T1000 (cell line): ENCODE measurements at places on chromosomes 2 and 18.
A peak's percentile ranks its signal among the peaks of the same experiment; 100 is the strongest.

GRCh38 chr2:44120428-44120827 lies 48.2 kb upstream of the PPM1B start:
- DNase-seq = no peak

DNA sequence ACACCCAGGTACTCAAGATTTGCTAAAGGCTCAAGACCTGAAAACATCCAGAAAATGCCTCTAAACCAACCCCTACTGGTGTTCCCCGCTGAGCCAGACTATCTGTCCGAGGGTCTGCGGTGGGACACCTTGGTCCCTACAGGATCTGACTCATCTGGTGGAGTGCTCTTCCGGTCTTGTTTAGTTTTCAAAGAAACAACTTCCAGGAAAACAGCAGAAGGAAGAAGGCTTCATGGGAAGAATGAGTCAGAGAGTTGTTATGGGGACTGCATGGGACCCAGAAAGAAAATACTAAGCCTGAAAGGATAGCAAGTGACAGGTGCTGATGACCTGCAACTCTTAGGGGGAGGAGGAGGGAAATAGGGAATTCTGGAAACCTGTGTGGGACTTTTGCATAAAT lies 41.3 kb downstream of the ZFP36L2 start:
- DNase-seq = no peak

GRCh38 chr2:162365392-162365791 lies 21.5 kb downstream of the GCA start:
- DNase-seq = no peak

DNA sequence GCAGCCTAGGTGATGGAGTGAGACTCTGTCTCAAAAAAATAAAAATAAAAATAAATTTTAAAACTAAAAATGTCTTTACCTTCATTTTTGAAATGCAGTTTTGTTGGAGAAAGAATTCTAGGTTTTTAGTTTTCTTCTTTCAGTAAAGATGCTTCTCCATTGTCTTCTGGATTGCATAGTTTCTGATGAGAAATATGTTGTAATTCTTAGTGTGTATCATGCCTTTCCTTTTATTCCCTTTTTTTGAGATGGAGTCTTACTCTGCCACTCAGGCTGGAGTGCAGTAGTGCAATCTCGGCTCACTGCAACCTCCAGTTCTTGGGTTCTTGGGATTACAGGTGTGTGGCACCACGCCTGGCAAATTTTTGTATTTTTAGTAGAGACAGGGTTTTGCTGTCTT lies 130.0 kb upstream of the FBXO11 start:
- DNase-seq = no peak

GRCh38 chr2:181780047-181780651 lies 99.8 kb upstream of the NEUROD1 start:
- DNase-seq = no peak

DNA sequence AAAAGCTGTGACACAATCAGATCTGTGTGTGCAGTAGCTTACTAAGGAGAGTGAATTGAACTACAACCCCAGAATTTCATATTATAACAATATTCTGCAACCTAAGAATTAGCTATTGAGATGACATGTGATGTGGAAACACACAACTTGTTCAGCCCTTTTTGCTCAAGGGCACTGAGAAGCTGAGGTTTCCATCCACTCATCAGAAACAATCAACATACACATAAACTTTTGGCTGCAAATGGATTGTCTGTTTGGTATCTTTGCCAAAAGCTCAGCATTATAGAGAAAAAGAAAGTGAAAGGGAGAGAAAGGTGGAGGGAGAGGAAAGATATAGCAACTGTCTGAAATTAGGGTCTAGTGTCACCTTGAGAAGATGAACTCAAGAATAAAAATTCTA lies 117.2 kb upstream of the KLF7 start:
- DNase-seq = no peak

DNA sequence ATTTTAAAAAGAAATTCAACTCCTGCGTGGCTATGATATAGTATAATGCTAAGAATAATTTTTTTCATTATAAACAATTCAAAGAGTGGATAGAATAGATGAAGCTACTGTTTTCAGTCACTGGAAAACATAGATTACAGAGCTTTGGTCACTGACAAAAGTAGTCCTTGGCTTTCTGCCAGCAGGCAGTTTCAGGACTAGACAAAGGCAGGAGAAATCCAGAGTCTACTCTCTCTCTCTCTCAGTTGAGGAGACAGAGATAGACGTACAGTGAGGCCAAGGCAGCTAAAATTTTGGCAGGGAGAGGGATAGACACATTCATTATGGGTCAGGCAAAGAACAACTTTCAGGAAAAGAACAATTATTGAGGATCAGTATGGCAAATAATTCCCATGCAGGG lies 491.4 kb upstream of the CRIM1 start:
- DNase-seq = no peak

- no peak for DNase-seq
Observed at GRCh38 chr2:24986372-24986771, 14.6 kb upstream of the DNAJC27 start.

GRCh38 chr2:54657664-54658083 lies 65.8 kb upstream of the EML6 start:
- DNase-seq = no peak

- DNase-seq = no peak
Observed at GRCh38 chr2:205699515-205700289, 17.4 kb downstream of the NRP2 start.

GRCh38 chr2:62382757-62383156 lies 123.2 kb downstream of the TMEM17 start:
- no peak for DNase-seq

- DNase-seq = no peak
Observed at GRCh38 chr2:229330952-229331351, 59.9 kb upstream of the PID1 start.

- DNase-seq = no peak
Observed at GRCh38 chr18:9211955-9212354, 75.4 kb downstream of the ANKRD12 start.

GRCh38 chr2:186569897-186570296 lies 20.0 kb upstream of the ITGAV start:
- DNase-seq = no peak

GRCh38 chr2:175161-175786 lies 88.6 kb downstream of the SH3YL1 start:
- no peak for DNase-seq

DNA sequence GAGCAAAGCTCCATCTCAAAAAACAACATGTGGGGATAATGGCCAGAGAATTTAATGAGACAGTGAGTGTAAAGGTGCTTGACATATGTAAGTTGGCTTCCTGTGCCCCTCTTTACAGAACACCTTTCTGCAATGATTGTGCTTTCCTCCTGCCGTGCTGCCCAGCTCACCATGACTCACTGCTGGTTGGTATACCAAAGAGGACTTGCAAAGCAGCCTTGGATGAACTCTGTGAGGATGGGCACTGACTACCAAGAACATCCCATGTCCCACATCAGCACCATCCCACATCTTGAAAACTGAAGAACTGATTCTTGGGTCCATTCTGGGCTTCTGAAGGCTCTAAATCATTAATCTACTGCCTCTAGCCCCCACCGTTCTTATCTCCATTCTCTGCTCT lies 52.2 kb downstream of the NGEF start:
- DNase-seq = no peak

DNA sequence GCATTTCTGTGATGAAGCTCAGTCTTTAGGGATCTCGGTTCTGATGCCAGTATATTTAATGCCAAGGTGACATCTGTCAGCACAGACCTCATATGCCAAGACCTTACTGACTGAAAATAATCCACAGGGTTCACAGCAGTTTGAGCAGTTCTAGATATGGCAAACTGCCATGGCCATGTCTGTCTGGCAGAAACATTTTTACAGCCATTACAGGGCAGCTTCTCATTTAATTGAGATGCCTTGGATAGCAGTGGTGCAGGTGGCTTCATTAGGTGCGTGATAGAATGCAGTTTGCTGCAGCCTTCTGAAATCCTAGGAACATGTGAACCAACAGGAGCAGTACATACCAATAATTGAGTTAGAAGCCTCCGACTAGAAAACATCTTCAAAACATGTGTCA lies 510.6 kb downstream of the XIRP2 start:
- DNase-seq = no peak

GRCh38 chr18:75280427-75281280 lies 70.1 kb downstream of the TSHZ1 start:
- no peak for DNase-seq

DNA sequence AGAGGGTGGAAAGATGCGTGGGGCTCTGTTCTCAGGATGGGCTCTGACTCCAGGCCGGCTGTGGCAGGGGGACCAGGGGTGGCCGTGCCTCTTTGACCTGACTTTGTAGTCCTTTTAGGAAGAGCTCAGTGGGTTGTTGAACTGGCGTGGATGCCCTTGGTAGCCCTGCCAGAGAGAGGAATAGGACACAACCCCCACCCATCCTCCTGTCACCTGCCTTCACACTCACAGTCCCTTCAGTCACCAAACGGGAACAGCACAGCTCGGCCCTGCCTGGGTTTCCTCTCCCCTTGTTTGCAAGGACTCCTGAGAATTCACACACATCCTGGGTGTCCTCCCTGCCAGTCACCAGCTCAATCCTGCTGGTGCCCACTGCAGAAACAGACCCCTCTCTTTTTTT lies 20.1 kb upstream of the MRPL33 start:
- DNase-seq = no peak

DNA sequence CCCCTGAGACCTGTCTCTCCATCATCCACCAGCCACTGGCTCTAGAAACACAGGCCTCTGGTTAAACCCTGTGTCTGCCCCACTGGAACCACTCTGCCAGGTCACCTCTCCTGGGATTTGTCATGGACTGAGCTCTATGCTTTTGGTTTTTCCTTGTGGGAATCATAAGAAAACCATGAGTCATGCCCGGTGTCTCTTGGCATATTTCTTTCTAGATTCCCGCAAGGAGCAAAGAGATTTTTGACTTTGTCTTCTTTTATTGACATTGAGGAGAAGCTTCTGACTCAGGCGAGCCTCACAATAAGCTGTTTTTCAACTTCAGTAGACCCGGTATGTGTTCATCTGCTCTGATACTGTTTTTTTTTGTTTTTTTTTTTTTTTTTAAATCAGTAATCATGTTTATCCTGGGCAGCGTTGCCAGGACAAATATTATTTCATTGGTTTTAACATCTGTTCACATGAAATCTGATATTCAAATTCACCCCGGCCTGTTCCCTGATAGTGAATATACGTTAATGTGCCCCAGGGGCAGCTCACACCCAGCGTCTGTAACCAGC lies 207.1 kb downstream of the ACKR3 start:
- DNase-seq = peak; percentile 39

DNA sequence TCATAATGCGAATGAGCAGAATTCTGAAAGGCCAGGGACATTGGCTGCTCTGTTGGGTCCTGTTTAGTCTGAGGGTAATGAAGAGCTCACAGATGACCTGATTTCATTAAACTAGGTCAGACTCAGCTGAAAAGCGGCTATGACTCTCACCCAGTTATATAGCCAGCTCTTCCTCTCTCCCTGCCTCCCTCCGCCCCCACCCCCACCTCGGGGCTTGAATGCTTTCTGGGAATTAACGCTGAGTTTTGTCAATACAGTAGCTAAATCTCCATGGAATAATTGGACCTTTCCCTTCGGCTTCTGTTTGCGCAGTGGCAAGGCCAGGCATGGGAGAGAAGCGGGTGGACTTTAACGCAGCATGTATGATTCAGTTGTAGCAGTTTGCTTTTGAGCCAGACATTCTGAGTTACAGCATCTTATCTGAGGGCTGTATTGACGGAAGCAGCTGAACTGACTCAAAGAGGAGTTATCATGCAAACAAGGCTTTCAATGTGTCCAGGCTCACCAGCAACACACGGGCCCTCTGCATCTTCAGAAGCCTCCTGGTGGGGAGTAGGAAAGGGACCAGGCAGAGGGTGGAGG lies 110.6 kb downstream of the MYCN start:
- DNase-seq = no peak

GRCh38 chr2:9106338-9107167 lies 100.1 kb upstream of the ASAP2 start:
- no peak for DNase-seq

GRCh38 chr2:223725494-223725893 lies 111.9 kb downstream of the AP1S3 start:
- DNase-seq = peak; percentile 65

GRCh38 chr18:25675123-25675850 lies 323.3 kb upstream of the ZNF521 start:
- DNase-seq = no peak

GRCh38 chr2:17588031-17588430 lies 47.5 kb downstream of the VSNL1 start:
- DNase-seq = no peak

- no peak for DNase-seq
Observed at GRCh38 chr2:106892048-106892447, 6.1 kb upstream of the ST6GAL2 start.

- no peak for DNase-seq
Observed at GRCh38 chr2:169818241-169818640, 6.5 kb downstream of the METTL5 start.

GRCh38 chr18:44197832-44198611 lies 482.7 kb upstream of the SETBP1 start:
- DNase-seq = no peak

DNA sequence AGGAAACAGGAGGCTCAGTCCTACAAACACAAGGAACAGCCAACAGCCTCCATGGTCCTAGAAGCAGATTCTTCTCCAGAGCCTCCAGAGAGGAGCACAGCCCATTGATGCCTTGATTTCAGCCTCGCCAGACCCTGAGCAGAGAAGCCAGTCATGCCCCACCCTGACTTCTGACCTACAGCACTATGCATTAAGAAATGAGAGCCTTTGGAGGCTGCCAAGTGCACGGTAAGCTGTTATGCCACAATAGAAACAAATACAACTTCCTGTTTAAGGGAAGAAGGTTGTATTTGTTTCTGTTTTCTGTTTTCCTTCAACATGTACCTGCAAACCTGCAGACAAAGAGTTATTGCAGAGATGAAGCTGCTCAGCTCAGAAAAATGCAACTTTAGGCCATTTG lies 181.3 kb upstream of the AGAP1 start:
- DNase-seq = no peak

DNA sequence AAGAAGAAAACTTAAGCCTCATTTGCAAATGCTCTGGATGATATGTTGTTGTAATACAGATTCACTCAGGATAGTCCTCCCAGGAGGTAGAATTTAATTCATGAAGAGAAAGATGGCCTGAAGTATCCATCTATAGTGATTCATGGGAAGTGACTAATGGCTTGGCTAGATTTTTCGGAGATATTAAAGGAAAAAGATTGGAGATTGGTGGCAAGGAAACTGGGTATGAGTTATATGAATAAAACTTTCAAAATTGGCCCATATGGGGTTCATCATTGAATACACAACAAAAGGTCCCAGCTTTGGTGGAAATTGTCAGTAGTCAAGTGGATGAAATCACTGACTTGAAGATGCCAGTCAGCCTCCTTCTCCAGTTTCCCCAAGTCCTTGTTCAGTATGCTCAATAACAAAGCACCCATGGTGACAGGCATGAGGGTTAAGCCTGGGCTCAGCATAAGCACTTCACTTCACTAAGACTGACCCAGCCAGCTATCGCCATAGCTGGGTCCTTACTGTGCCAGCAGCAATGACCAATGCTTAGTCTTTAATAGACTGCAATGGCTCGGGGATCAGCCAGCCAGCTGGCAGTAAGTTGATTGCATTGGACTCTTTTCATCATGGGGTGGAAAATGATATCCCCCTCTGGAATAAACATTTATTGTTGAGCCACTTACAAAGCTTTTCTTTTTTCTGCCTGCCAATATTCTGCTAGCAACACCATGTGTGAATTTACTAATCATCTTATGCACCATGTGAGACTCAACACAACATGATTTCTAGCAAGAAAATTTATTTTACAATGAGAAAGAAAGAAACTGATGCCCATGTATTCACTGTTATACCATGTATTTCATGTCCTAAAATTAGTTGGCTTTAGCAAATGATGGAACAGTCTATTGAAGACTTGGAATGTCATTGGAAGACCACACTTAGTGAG lies 176.6 kb upstream of the TACR1 start:
- no peak for DNase-seq

GRCh38 chr18:33665187-33665586 lies 87.2 kb downstream of the ASXL3 start:
- DNase-seq = no peak
